Activated CD4-positive, alpha-beta memory T cell treated with anti-CD3 and anti-CD28 coated beads for 36 hours (primary cell): ENCODE measurements at places on chromosomes 5 and 9. TPM values are rescaled to one million over a fixed set of nuclear protein-coding genes. Genes with fewer than 3 reads are reported as not detected.

ANKDD1B gene
- not detected for total RNA-seq

UBTD2 gene
- 4.6 TPM for total RNA-seq

PCA3 gene
- total RNA-seq = not detected

VAV2 gene
- 5.3 TPM for total RNA-seq

RASGRF2 gene
- 8.6 TPM for total RNA-seq

PHF24 gene
- total RNA-seq = 0.12 TPM

DBH gene
- total RNA-seq = not detected

FUT7 gene
- 0.85 TPM for total RNA-seq

SH3RF2 gene
- total RNA-seq = not detected

SUSD3 gene
- total RNA-seq = 67.0 TPM

AIF1L gene
- total RNA-seq = 0.85 TPM

CENPH gene
- total RNA-seq = 82.0 TPM

CNTFR gene
- total RNA-seq = not detected

CDH9 gene
- not detected for total RNA-seq

ALDOB gene
- not detected for total RNA-seq

C5orf22 gene
- 29.0 TPM for total RNA-seq

DNA sequence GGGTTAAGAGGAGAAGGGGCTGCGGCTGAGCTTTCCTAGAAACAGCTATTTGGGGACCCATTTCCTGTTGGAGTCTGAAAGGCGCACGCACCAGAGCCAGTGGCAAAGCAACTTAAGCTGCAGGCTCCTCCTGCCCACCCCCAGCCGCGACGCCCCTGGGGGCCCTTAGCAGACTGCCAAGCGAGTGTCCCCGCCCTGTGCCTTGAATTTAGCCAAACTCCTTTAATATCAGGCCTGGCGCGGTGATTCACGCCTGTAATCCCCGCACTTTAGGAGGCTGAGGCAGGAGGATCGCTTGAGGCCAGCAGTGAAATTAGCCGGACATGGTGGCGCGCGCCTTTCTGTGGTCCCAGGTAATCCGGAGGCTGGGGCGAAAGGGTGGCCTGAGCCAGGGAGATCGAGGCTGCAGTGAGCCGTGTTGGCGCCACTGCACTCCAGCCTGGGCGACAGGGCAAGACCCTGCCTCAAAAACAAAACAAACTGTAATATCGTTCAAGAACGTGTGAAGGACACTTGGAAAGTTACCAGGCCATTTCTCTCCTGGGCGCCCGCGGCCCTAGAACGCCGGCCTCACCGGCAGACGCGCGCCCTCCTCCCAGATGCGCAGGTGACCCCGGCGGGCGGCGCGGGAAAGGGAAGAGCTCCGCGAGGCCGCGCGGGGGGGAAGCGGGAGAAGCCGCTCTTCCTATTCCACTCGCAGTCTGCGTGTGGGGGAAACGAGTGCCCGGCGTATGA, 1.0 kb upstream of the F2R start:
- peak; percentile 27 for DNase-seq

- DNase-seq = no peak
Measured at GRCh38 chr5:8114597-8115266, 245.8 kb downstream of the MTRR start.

DNA sequence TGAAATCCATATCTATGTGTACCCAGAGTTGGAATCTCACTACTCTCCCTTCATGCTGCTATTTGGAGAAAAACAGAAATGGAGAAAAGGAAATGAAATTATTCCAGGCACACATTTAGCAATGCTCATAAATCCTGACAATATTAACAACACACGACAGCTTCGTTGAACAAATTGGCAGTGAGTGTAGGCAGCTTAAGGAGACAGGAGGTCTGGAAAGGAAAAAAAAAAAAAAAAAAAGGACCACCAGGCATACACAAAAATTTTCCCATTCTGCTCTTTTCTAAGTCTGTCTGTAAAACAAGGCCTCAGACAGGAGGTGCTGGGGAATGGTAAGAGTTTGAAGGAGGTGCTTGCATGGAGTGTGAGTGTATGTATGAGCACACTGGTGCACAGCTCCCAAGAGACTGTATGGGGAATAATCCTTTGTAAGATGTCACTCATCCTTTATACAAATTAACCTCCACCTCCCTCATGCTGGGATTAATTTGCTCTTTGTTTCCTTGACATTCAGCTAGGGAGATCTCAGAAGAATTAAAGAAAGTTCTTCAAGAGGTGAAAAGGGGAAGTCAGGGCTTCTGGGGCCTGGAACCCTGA, 78.9 kb downstream of the ASTN2 start:
- no peak for DNase-seq

- peak; percentile 31 for DNase-seq
Measured at GRCh38 chr5:55308254-55308836, 556 bp downstream of the MTREX start.

GRCh38 chr5:166517976-166518375, 1773.5 kb upstream of the WWC1 start:
- no peak for DNase-seq

- no peak for DNase-seq
Measured at GRCh38 chr5:93092349-93093105, 488.5 kb downstream of the NR2F1-AS1 start.

DNA sequence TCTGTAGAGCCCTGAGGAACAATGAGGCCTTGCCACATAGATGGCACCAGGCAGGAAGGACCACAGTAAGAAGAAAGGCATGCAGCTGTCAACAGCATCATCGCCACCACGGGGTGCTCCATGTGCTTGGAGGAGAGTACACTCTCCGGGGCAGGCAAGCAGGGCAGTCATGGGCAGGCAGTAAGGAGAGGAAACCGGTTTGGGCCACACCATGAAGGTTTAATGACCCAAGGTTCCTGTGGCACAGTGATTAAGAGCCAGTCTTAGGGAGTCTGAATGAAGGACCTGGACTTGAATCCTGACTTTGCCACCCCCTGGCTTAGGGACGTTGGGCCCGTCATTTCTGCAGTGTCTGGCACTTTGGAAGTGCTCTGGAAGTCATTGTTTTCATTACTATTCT, 80.6 kb upstream of the ZBTB43 start:
- no peak for DNase-seq

DNA sequence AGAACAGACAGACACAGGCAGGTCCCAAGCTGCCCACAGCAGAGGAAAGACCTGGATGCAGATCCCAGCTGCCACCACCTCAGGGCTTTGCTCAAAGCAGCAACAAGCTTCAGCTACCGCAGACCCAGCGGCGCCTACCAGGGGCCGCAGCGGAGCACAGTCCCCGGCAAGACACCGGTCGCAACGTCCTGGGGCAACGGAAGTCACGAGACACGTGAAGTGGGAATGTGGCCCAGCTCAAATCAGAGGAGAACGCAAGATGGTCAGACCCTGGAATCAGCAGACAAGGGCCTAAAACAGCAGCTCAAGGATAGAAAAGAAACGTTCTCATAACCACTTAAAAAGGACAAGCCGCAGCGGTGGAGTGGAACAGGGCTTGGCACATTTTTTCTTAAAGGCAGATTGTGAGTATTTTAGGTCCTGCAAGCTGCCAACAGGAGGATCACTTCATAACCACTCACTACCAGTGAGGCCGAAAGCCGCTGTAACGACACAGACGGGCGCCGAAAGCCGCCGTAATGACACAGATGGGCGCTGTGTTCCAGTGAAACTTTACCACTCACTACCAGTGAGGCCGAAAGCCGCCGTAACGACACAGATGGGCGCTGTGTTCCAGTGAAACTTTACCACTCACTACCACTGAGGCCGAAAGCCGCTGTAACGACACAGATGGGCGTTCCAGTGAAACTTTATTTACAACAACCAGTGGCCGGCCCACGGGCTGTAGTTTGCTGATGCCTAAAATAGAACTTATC, 21.7 kb downstream of the SLC9A3 start:
- no peak for DNase-seq

- DNase-seq = no peak
Measured at GRCh38 chr9:74721696-74722660, 165.7 kb downstream of the TRPM6 start.

- peak; percentile 67 for DNase-seq
Measured at GRCh38 chr5:140632366-140633020, 482 bp downstream of the CD14 start.

- DNase-seq = no peak
Measured at GRCh38 chr9:19510907-19511306, 102.1 kb downstream of the ACER2 start.

DNA sequence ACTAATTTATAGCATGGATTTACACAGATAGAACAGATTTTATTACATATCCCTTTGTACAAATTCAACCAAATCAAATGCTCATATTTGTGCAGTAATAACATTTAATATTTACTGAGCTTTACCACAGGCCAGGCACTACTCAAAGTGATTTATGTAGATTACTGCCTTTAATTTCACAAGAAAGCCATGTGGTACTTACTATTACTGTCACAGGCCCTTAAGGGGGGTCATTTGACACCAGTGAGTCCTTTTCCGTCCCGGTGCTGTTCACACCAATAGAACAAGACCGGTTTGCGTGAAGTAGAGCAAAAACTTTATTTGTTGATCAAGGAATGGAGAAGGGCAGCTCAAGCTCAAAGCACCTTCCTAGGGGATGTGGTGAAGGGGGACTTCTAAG, 308.5 kb upstream of the KCNN2 start:
- DNase-seq = no peak

DNA sequence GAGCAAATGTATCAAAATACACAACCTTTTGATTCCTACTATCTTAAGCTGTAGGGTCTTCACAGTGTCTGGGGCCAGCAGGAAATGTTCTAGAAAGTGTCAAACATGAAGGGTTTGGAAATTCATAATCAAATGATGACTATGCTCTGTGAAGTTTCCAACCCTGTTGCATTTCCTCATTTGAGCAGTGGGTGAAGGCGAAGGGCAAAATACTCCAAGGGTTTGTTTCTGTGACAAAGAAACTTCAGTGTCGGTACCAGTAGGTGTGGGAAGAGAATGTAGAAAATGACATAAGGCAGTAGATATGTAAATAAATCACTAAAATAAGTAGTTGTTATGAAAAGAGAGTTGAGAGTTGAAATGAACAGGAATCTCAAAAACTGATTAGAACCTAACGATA, 576 bp downstream of the ALDOB start:
- DNase-seq = no peak

GRCh38 chr5:142080248-142080647, 28.3 kb upstream of the NDFIP1 start:
- DNase-seq = no peak

- no peak for DNase-seq
Measured at GRCh38 chr5:6302684-6303083, 75.7 kb downstream of the MED10 start.

GRCh38 chr9:134243778-134244467, 79.6 kb upstream of the RNU6ATAC start:
- peak; percentile 57 for DNase-seq

GRCh38 chr5:134580001-134580460, 52.6 kb downstream of the SAR1B start:
- no peak for DNase-seq

GRCh38 chr5:73867345-73868335, 241.6 kb downstream of the ARHGEF28 start:
- no peak for DNase-seq

- DNase-seq = no peak
Measured at GRCh38 chr5:117833691-117834090, 1154.7 kb downstream of the DTWD2 start.

GRCh38 chr9:18393340-18394130, 80.4 kb upstream of the ADAMTSL1 start:
- DNase-seq = no peak

DNA sequence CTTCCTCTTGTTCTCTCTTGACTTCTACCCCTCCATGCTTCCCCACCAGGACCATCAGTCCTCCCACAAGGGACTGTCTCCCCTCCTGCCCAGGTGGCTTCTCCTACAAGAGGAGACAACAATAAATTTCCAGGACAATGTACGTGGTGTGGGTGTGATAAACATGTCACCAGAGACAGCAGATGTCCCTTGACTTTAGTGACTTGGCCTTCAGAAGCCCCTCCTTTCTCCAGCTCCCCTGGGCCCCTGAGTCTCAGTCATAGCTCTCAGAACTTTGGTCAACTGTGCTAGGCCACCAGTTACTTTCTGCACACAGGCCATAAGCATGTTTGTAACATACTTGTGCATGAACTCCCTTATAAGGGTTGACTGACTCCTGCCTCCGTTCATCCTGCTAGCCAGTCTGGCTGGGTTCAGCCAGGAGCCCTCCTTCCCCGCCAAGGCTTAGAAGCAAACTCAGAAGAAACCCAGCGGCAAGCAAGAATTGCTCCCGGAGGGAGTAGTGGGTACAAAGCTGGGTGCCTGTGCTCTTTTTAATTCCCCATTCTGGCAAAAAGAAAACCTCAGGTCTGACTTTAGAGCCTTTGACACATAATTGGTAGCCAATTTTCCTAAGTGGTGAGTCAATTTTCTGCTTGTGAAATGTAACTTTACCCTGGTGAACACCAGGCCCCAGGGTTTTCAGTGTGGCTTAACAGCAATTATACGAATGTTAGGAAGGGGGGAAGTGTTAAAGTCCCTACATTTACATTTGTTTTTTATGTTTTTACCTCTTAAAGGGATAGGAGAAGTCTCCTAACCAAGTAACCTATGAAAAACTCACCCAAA, 49.2 kb downstream of the EBF1 start:
- DNase-seq = no peak

DNA sequence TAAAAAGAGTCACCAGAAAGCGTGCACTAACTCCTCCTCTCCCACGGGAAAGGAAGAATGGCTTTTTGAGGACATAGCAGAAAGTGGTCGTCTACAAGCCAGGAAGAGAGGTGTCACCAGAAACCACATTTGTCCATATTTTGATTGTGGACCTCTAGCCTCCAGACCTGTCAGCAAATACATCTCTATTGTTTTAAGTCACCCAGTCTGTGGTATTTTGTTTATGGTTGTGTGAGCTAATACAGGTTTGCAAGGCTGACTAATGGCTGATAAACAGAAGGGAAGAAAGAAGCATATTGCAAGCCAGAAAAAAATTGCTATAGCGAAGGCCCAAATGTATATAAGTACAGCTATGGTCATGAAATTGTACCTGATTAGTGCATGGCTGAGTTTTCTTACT, 21.4 kb downstream of the WDR70 start:
- no peak for DNase-seq

- DNase-seq = no peak
Measured at GRCh38 chr9:98287384-98287783, 31.9 kb upstream of the TBC1D2 start.

- DNase-seq = no peak
Measured at GRCh38 chr9:27619743-27620142, 46.5 kb upstream of the C9orf72 start.

DNA sequence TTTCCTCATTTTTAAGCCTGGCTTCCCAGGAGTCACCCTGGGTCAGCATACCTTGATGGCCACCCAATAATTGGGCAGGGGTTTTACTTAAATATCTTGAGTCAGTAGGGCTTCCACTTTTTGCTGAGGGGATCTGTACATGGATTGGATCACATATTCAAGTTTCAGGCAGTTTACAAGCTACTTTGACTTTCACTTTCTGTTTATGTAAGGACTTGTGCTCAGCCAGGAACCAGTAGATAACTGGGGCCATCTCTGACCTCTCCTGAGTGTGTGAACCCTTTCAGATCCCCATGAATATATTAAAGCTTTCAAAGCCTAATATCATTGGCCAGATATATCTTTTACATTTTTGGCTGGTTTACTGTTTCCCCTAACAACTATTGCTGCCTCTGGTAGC, 45.1 kb downstream of the SLCO6A1 start:
- no peak for DNase-seq
